ENCODE measurements at places on chromosomes 6 and 20. TPM values are rescaled to one million over a fixed set of nuclear protein-coding genes. Genes with fewer than 3 reads are reported as not detected.

DNA sequence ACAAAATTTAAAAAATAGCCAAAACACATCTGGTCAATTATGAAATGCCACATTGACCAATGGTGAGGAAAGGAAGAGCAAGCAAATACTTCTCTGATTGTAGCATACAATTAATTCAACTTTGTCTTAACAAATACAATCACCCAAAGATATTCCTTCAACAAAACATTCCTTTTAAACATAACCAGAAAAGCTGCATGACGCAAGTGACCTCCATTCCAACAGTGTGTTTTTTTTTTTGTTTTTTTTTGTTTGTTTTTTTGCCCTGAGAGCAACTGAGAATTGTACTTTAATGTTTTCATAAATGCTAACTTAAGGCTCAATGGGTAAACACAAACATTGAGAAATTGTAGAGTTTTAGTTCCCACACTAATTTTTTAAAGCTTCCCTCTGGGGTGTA, 184.4 kb downstream of the PTPRK start:
- DNase-seq: no peak

DNA sequence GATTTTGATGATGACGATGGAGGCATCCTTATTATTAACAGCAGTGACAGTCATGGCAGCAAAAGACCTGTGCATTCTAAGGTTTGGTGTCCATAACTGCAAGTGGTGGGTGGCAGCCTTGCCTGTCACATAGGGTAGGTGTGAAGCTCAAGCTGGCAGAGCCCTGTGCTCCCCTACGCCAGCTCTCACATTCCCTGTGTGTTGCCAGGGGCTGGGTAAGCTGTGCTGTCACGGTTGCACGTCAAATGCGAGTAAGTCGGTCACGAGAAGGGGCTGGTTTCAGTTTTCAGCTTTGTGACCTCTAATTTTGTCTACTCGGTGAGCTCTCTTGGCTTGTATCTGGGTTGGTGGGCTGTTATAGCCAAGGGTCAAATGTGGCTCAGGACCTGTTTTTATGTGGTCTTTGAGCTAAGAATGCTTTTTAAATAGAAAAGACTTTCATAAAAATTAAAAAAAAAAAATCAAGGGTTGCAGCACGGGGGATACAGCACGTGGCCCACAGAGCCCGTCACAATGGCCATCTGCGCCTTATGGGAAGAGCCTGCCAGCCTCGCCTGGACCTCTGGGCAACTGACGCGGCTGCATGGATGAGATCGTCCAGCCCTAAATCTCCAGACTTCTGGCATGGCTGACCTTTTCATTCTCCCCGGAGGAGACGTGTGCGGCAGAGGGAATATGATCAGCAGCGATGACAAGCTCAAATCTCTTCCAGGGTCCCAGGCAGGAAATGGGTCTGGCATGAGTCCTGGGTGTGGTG, 148.5 kb downstream of the PHACTR3 start:
- DNase-seq: no peak

GRCh38 chr20:45105317-45105716, 4.4 kb upstream of the KCNS1 start:
- no peak for DNase-seq

DNA sequence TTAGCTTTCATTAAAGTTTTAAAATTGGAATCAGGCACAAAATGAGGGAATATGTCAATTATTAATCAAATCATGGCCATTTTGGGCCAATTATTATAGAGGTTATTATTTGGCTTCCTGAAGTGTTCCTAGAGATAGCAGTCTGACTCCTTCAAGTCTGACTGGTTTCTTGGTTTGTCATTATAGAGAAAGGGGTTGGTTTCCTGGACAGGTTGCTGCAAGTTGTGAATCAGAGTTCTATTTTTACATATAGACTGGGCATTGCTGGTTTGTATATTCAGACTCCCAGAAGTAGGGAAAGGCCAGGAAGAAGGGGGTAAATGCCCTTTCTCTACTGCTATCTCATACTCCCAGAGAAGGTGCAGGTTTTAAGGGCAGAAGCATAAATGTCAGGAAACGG, 121.4 kb upstream of the CEP162 start:
- no peak for DNase-seq

- no peak for DNase-seq
These were observed 221.9 kb downstream of the TBC1D32 start for GRCh38 chr6:121112356-121112755.

GRCh38 chr20:34345402-34345736, 17.7 kb upstream of the ITCH start:
- DNase-seq: no peak

The THEMIS gene
- 1.6 TPM for total RNA-seq

The FRMD1 gene
- total RNA-seq: 0.83 TPM

Measured in suprapubic skin (tissue), 4 donors.